ENCODE measurements at places on chromosomes 5 and 9.

- no peak for DNase-seq
These were observed 90.3 kb upstream of the RANBP6 start for GRCh38 chr9:6105738-6106137.

- DNase-seq, result no peak
These were observed 1.3 kb downstream of the TLX3 start for GRCh38 chr5:171310212-171310818.

DNA sequence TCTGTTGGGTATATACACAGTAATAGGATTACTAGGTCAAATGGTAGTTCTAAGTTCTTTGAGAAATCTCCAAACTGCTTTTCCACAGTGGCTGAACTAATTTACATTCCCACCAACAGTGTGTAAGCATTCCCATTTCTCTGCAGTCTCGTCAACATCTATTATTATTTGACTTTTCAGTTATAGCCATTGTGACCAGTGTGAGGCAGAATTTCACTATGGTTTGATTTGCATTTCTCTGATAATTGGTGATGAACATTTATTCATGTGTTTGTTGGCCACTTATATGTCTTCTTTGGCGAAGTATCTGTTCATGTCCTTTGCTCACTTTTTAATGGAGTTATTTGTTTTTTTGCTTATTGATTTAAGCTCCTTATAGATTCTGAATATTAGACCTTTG lies 596.2 kb upstream of the DAB2 start:
- no peak for DNase-seq

GRCh38 chr9:134618833-134619447 lies 22.7 kb upstream of the COL5A1 start:
- no peak for DNase-seq

- no peak for DNase-seq
These were observed 102.9 kb downstream of the GCNT1 start for GRCh38 chr9:76561900-76562299.

DNA sequence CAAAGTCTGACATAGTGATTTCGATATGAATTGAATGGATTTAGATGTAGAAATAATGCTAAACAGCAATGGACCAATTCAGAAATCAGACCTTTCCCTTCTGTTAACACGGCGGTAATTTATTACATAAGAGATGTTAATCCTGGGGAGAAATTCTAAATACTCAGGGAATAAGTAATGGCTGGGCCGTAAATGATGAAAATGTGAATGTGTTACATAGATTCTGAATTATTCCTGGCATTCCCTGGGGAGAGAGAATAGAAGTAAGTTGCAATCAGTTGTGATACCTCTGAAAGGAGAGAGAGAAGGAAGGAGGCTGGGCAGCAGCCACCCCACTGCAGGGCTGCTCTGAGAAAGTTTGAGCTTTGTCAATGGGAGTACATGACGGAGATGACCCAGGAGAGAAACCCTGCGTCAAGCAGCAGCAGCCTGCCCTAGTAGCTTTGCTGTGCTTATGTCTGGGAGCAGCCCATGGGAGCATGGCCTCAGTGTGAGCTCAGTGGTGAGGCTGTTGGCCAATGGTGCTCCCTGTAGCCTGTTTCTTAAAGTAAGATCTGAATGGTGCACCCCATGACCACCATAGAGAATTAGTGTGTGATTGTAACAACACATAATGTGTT lies 420.1 kb downstream of the MTRR start:
- no peak for DNase-seq

- DNase-seq, result no peak
These were observed 6.3 kb upstream of the WDR38 start for GRCh38 chr9:124846969-124847368.

DNA sequence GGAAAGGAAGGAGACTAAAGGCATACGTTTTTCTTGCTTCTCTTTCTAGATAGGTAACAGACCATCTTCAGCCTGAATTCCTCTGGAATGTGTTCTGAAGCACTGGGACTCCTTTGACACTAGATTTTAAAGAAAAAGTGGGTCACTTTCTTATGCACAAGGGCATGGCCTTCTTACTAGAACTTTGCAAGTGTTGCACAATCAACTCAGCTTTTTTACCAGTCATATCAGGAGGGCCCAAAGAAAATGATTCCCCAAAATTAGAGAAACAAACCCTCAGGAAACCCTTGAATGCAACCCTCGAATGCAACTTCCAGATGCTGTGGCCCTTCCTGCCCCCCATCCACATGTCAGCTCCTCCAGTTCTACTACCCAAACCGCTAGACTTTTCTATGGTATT lies 93.9 kb downstream of the YTHDC2 start:
- no peak for DNase-seq

DNA sequence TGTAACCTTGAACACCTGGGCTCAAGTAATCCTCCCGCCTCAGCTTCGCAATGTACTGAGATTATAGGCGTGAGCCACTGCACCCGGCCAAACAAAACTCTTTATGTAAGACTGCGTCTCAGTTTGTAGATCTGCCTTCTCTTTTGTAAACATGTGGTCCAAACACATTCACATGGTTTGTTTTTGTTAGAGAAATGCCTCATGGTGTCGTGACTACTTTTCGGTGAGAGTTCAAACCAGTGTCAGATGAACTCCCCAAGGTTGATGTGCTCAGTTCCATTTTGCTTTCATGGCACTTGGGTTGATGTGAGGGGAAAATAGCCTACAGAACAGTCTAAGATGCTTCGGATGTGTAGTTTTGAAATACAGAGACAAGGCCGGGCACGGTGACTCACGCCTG lies 231.6 kb downstream of the GOLPH3 start:
- DNase-seq, result no peak

DNA sequence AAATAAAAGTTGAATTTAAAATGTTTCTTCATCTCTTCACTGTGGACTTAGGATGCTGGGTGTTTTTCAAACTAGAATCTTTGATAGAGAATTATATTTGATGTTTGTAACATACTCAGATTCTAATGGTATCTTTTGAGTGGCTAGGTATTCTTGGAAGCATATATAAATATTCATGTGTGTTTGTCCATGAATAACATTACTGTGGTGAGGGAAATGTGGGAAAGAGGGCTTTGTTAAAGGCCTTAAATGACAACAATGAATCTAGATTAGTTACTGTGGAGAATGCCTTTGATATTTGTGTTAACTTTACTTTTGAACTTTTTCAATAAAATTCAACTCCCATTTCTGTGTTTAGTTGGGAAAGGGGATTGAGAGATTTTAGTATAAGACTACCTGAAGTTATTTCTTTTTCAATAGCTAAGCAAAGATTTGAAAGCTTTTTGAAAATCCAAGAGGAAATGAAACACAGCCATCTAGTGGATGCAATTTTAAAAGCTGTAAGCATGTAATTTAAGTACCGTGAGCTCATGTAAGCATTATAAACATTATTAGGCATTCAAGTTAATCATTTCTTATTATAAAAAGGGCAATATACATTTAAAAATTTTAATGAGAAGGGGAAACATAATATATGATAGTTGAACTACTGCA lies 69.6 kb downstream of the CCDC171 start:
- DNase-seq, result no peak

DNA sequence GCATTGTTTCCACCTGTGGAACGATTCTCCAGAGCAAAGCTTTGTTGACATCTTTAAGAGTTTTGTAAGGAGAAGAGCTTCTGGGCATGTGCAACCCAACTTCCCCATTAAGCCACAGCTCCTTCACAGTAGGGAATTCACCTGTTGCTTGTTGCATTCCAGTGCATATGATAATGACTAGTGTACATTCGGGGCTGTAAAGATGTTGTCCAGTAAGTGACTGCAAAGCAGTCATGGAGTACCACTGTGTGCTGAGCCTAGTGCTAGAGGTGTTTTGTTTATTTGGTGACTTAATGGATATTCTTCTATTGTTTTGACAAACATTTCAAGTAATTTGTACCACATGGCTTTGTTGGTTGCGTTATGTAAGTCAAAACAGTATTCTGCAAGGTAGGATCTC lies 12.8 kb downstream of the UGCG start:
- no peak for DNase-seq

DNA sequence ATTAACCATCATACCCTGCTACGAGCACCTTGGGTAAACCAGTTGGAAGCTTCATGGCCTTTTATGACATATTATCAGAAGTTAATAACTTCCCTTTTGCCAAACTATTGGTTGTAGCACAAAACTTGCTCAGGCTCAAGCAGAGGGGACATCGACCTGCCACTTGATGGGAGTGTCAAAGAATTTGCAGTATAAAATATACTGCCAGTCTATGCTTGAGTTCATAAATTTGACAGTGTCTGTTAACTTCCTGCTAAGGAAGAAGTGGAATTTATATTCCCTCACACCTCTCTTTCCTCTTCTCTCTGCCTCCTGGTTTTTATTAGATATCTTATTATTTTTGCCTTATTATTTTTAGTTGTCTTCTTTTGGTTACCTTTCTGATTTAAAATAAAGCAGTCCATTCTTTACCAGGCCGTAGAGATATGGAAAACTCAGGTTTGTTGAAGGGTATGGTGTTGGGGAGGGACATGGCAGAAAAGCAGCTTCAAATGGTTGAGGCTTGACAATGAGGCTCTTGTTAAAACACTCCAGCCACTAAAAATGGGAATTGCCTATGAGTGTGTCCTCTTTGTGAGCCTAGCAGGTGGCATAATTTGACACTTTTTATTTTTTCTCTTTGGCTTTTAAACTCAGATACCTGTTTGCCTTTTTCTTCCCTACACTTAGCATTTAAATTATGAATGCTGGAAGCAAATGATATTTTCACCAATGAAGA lies 298.0 kb downstream of the DOCK8 start:
- DNase-seq, result no peak

DNA sequence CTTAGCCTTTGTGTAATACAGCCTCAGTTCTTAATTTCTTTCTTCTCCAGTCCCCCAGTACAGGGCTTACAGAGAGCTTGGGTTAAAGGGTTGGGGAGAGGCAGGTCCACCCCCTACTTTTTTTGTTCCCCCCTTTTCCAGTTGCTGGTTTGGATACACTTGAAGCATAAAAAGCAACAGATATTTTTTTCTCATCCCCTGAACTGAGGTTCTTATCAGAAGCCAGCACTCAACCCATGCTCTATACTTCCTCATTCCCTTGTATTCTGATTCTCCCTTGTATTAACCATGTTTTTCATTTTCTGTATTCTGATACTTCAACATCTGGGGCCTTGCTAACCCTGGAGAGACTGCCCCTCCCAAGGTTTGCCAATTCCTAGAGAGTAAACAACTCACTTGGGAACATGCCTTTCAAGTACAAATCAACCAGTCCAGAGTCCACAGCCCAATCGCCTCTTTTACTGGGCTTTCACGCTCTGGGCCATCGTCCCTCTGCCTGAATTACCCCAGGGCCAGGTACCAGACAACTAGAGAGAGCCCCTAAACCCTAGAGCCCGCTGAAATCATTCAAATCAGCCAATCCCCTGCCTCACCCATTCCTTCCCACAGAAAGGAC lies 333.4 kb upstream of the PUM3 start:
- no peak for DNase-seq

GRCh38 chr9:3043369-3043768 lies 199.5 kb upstream of the PUM3 start:
- no peak for DNase-seq

GRCh38 chr9:124188331-124189110 lies 69.2 kb upstream of the NEK6 start:
- DNase-seq, result no peak

DNA sequence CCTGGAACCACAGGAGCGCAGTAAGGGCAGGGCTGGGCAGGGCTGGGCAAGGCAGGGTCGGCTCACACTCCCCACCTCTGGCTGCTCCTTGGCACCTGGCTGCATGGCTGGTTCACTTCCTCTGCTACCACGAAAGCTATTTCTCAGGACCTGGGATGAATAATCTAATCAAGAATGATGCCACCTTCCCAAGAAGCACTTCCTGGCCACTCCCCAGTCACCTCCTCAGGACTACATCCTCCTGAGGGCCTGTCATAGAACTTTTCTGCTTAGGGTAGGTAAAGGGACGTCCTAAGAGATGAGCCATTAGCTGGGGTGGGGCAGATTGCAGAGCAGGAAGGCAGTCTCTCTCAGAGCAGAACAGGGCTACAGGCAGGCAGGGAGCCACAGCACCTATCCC lies 288.2 kb upstream of the MAP3K1 start:
- DNase-seq, result no peak

- DNase-seq, result no peak
These were observed 16.0 kb upstream of the SMIM32 start for GRCh38 chr5:136208916-136209315.

DNA sequence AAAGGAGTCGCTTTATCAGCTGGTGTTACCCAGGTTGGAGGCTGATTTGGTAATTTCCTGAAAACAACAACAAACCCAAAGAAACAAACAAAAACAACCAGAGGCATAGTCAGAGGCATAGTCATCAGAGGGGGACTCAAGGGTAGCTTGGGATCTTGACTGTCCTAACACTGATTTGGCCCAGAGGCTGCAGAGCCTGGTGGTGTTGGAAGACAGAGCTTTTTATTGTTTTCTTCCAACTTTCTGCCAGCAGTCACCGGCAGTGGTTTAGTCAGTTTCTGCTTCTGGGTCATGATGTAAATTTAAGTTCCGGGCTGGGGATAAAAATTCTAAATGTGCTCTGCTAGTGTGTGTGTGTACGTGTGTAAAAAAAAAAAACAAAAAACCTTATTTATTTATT lies 23.5 kb upstream of the NKX2-5 start:
- no peak for DNase-seq

GRCh38 chr9:95725045-95725444 lies 150.4 kb upstream of the ERCC6L2 start:
- DNase-seq, result no peak

GRCh38 chr9:18442629-18443491 lies 31.1 kb upstream of the ADAMTSL1 start:
- no peak for DNase-seq

DNA sequence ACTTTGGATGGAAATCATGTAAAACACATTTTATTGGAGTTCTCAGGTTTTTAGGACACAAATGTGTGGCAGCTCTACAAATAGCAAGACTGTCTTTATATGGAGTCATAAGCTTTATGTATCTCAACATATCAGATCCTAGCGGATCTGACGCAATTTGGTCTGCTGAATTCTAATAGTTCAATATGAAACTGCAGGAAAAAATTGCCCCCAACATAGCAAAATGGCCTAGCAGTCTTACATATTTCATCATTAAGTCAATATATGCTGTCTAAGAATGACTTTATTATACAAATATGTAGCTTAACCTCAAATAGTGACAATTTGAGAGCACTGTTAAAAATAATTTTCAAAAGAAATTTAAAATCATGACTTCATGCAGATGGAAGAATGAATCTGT lies 244.3 kb downstream of the TAF11L14 start:
- DNase-seq, result no peak

Data from stimulated activated CD8-positive, alpha-beta memory T cell treated with anti-CD3 and anti-CD28 coated beads, Interleukin-7, amount 100 ng/mL, for 4 hours (primary cell).